Stimulated activated CD8-positive, alpha-beta memory T cell treated with anti-CD3 and anti-CD28 coated beads, Interleukin-2, amount 100 ng/mL, for 1 hour (primary cell): ENCODE measurements at places on chromosomes 1 and 21.

- DNase-seq: no peak
These were observed 8.5 kb downstream of the CD84 start for GRCh38 chr1:160570840-160571239.

DNA sequence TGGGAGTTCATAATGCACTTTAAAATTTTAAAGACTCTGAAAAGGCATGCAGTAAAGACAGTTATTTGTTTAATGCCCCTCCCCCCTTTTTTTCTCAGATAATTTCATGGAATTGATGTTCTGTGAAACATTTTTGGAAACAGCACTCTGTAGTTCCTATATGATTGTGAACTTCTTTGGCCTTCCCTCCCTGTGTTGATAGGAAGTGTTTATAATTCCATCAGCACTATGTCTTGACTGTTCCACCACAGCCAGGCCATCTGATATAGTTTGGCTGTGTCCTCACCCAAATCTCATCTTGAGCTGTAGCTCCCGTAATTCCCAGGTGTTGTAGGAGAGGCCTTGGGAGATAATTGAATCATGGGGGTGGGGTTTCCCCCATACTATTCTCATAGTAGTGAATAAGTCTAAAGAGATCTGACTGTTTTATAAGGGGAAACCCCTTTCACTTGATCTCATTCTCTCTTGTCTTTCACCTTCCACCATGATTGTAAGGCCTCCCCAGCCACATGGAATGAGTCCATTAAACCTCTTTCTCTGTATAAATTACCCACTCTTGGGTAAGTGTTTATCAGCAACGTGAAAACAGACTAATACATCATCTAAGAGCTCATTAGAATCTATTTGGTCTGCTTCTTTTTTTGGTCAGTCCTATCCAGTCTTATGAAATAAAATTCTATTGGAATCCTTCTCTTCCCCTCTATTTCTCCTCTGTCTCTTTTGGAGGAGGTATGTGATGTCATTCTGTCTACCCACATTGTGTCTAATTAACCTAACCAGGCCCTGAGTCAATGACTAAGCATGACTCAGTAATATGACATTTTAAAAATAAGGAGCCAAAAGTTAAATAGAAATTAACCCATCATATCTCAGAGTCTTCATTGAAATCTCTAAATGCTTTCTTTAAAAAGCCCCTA, 8.9 kb downstream of the CCDC185 start:
- DNase-seq: no peak

- DNase-seq: no peak
These were observed 74.5 kb downstream of the NID1 start for GRCh38 chr1:235990330-235990795.

DNA sequence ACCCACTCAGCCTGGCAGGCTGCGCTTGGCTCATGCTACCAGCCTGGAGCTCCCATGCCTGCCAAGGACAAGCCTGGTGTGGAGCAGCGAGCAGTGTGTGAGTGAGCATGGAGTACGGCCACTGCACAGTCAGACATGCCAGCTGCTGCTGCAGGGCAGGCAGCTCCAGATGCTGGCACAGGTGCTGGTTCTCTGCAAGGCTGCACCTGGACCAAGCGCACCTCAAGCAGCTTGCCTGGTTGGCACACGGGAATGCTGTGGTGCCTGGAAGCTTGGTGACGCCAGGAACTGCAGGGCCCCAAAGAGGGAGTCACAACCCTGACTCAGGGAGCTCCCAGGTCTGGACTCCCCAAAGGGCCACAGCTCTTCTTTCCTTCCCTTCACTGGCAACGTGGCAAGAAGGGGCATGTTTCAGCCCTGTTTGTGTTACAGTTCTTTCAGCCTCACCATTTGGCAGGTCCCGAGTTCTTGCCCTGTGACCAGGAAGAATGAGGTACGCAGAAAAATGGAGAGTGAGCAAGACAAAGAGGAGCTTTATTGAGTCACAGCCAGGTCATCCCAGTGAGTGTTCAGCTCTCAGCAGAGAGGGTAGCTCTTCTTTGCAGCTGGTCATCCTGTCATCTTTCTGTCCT, 26.1 kb downstream of the ACOT7 start:
- no peak for DNase-seq

- DNase-seq: no peak
These were observed 200.0 kb downstream of the GABPA start for GRCh38 chr21:25934771-25935224.

DNA sequence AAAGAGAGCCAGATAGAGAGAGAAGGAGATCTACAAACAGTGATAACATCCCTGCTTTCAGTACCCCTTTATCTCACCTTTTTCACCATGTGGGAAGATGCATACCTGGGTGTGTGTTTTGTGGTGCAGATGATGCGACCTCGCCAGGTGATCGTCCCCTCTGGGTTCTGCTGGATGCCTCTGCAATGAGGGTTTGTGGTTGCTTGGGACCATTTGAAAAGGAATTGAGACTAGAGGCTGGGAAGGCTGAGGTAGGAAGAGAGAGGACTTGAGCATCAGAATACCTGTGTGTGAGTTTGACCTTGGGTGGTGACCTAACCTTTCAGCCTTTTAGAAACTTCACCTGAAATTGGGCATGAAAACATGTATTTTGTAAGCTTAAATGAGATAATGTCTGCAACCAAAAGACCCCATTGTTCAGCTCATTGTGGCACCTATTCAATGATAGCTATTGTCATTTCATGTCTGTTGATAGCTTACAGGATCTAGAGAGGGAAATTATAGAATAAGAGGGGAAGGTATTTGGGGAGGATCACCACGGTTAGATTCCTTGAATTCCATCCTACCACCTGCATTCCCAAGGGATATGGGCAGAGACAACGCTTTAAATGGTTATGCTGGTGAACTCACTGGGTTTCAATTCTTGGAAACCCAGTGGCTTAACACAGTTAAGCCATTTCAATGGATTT, 125.7 kb downstream of the IGSF21 start:
- no peak for DNase-seq

DNA sequence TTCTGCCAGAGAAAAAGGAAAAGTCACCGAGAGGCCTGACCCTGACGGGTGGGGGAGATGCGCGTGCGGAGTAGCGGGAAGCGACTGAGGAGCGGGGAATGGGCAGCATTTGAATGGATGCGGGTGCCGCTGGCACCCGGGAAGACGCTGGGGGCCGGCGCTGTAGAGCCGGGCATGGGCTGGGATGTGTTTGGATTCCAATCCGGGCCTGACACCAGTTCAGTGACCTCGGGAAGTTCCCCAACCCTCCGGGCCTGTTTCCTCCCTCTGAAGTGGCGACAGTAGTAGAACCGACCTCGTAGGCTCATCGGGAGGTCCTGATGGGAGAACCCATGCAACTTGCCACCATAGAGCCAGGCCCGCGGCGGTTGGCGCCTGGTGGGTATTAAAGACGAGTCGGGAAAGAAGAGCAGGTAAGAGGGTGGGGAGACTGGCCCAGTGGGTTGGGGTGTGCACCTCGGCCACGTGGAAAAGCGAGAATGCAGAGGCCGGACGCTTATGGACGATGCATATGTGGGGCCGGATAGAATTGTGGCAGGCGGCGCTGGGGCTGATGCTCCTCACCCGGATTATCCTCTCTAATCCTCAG, 642 bp upstream of the SLC16A1 start:
- no peak for DNase-seq

DNA sequence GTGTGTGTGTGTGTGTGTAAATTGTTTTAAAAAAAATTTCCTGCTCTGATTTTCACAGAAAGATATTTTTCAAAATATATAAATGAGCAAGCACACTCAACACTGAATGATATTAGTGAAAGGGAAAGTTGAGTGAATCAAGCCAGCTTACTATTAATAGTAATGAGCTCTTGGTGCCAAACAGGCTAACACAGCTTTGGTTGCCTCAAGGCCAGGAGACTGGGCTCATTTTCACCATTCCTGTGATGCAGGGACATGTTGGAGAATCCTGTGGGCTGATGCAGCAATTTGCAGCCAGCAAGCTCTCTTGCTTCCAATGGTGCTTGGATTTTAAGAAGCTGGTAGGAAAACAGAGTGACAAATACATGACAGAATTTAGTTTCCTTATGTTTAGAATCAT, 30.2 kb downstream of the PLA2G4A start:
- DNase-seq: no peak

- no peak for DNase-seq
These were observed at the start of gene OBSCN for GRCh38 chr1:228207851-228208821. TSS of gene OBSCN (plus strand) at chr1:228208044. CDS start at chr1:228211784, 3,740 bp downstream.

DNA sequence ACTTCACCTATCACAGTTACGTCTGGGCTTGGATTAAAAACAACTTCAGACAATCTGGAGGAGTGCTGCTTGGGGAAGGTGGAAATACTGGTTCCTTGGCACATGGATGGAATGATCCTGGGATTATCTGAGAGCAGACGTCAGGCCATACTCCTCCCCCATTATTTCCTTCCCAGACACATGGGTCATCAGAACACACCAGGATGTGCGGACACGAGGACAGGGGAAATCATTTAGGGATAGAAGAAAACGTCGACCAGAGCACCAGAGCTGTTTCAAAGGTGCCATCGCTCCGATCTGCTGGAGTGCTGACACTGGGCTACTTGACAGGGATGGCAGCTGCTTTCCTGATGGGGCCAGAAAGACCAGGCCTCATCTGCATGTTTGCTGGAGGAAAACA, 31.8 kb upstream of the ANGPTL7 start:
- DNase-seq: no peak

DNA sequence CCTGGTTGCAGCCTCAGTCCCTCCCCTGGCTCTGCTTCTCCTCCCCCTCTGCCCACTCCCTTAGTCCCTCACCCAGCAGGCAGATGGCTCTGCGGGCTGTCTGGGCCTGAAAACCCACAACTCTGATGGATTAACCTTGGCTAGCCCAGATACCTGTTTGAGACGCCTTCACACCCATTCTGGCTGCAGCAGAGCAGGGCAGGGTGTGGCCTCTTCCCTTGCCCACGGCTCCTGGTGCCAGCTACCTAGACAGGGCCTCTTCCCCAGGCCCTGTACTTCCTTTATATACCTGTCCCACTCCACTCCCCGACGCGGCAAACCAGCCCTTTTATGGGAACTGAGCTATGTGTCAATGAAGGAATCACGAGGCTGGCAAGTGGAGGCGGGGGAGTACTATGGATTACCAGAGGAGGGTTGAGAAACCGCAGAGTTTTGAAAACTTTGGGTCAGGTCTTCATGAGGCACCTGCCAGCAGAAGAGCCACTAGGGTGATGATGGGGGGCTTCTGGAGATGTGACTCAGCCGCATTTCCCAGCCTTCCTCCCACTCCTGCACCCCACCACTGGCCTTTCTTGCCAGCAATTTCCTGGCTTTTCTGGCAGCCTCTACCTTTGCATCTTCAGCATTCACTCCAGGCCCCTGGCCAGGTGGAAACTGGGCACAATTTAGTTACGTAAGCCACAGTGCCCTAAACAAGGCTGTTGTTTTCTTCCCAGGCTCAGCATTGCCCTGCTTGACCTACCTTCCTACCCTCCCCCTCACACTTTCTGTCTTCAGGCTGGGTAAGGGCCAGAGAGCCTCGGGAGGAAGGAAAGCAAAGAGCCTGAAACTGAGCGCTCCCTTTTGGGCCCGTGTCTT, at the start of gene CHI3L1:
Gene CHI3L1 (minus strand): TSS at position 259 of the 858 bp plus-strand sequence. CDS start 81 bp downstream, at position 178.
- DNase-seq: no peak

DNA sequence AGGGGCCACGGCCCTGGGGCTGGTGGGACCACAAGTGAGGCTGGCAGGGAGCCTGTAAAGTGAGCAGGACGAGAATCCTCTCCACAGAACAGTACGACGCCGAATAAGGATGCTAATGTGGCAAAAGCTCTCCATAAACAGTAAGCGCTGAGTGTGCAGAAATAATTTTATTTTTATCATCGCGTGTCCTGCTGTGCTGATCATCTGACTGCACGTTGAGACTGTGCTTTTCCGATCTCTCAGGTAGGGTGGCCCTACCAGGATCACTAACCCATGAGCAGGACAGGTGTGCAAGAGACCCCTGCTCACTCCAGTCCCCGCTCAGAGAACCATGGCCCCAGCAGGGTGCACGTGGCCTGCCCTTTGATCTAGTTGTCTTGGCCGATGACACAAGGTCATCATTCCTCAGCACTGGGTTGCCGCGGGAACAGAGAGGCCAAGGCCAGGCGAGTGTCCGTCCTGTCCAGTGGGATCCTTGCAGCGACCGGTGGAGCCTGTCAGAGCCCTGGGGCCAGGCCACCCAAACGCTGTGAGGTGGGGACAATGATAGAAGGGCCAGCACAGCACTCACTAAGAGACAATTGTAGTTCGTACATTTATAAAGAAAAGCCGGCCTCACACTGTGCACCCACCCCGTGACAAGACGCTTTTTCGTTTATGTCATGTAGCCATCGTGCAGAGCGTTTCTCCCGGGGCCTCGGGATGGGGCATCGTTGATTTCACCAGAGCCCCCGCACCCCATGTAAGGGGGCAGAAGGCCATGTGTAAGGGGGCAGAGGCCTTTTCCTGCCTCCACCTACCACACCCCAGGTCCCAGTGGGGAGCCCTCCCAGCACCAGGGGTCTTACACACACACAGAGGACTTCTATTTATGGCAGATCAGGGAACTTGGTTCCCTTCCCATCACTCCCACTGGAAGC, 52.7 kb upstream of the ADARB1 start:
- no peak for DNase-seq

DNA sequence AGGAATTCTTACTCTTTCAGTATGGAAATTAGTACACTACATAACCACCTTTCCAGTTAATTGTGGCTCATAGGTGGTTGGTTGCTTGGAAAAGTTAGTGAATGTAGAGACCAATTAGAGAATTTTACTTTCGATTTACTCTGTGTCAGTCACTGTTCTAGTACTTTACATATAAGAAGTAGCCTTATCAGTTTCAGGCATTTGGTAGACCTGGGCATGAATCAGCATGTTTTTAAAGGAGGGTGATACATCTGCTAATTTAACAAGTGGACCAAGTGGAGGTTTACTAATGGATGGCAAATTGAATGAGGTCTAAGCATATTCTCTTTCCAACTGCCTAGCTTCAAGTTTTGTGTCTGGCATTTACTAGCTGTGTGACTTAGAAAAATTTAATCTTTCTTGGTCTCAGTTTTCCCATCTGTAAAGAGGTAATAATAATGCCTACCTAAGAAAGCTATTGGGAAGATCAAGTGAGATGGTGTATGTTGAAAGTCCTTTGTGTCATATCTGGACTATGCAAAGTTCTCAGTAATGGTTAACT, 1158.6 kb downstream of the PLA2G4A start:
- DNase-seq: no peak

DNA sequence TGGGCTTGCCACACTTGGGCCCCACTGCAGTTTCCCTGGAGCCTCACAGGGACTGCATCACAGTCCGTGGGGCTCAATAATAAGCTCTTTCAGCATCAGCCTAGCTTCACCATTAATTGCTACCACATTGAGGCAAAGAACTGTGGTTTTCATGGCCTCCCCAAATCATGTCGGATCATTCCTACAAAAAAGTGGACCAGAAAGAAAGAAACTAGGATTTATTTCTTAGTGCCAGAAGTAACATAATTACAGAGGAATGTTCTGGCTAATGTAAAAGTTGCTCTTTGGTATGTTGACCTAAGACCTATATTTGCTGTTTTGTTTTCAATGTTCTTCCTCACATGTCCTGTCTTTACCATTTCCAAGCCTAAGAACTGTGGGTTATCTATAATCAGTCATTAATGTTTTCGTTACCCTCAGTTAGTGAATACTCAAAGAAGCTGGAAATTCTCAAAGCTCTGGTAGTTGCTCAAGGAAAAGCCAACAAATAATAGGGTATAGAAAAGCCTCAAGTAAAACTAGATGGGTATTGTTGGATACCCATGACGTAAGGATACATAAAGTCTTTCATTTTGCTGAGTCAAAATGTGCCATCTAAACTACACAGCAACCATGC, 173.9 kb downstream of the LTN1 start:
- no peak for DNase-seq

- DNase-seq: no peak
These were observed 2.4 kb upstream of the ABL2 start for GRCh38 chr1:179231923-179232322.
